ENCODE measurements at places on chromosomes 7 and 10.
A peak's percentile ranks its signal among the peaks of the same experiment; 100 is the strongest.

DNA sequence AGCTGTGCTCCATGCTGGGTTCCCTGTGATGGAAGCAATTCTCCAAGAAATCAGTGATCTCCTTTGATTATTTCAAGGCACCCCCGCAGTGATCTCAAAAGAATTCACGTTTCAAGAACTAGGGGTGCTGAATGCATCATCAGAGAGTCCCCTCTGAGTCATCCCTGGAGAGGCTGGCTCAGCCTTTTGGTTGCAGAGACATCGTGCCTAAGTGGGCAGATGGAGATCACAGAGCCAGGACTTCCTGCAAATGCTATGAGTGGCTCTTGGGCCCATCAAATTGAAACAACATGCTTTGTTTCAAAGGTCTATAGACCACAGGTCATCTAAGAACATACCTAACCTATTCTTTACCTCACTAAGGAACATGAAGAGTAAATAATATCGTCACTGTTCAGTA lies 41.5 kb upstream of the PLEKHA1 start:
- no peak for DNase-seq

GRCh38 chr7:107501593-107501992 lies 31.7 kb downstream of the GPR22 start:
- DNase-seq: peak; percentile 18

- DNase-seq: no peak
These were observed 4.6 kb upstream of the TBC1D12 start for GRCh38 chr10:94397549-94398370.

DNA sequence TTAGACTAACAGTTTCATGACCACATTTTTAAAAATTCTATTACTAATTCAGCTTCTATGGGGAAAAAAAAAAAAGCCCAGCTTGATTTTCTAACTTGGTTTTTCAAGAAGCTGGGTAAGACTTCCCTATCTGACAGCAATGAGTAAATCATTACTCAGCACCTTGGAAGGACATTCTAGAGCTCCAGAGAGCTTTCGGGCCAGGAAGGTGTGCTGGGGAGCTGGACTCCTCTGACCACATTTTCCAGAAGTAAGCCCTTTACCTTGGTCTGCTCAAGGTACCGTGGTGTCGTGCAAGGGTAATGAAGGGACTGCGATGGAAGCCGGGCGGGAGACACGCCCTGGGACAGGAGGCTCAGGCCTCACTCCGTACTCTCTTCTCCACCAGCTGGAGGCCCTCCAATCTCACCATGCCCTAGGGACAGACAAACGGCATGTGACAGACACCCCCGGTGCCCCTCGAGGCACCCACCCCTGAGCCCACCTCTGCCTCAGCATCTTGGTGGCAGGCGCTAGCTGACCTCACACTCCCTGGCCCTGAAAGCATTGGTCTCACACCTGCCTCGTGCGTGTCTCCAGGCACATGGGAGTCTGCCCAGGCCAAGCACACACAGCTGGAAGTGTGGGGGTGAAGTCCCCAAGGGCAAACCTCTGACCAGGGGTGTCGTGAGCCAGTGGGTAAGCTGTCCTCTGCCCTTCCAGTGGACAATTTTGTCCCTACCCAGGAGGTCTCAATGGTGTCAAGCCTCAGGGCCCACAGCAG lies 152.1 kb downstream of the OAT start:
- no peak for DNase-seq

- no peak for DNase-seq
These were observed 2.4 kb upstream of the EVX1 start for GRCh38 chr7:27240015-27240731.

- no peak for DNase-seq
These were observed 43.0 kb downstream of the ELMO1 start for GRCh38 chr7:37405603-37406122.

GRCh38 chr7:101031082-101031481 lies 11.2 kb downstream of the MUC17 start:
- DNase-seq: no peak

- no peak for DNase-seq
These were observed 21.1 kb upstream of the AUTS2 start for GRCh38 chr7:69577221-69577620.

DNA sequence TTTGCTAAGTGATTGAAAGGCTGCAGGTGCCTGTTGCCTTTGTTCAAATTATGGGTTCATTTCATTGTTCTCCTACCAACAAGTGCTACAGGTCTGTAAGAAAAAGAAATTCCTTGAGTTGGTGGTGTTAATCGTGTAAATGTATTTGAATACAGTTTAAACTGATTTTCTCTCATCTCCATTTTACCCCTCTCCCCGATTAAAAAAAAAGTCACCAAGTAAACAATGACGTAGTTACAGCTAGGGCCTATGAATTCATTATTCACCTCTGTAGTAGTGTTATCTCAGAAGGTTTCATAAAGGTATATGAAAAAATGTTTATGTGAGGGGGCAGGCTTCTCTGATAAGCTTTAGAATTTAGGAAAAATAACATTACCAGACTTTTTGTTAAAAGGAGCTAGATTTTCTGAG lies 1.1 kb downstream of the REEP3 start:
- no peak for DNase-seq

DNA sequence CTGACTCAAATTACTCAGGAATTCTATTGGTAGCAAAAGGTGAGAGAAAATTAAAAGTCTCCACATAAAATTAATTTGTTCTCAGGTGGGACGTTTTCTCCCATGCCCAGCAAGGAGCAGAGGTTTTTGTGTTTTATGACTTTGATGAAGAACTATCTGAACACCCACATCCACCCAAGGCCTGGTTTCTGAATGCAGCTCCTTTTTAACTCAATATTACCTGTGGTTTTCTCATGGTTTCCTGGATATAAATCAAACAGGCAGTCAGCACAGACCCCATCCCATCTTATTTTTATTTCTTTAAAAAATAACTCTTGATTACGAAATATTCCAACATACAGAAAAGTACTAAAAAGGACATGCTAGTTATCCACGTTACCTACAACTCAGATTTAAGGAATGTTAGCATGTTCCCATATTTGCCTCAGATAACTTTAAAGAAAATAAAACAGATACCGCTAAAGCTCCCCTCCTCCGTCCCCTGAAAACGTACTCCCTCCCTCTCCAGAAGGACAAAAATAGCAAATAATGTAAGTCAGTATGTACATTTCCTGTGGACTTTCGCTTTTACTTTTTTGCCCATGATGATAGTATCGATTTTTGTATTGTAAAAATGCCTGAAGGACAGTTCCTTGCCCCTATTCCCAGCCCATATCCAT lies 43.4 kb downstream of the GLI3 start:
- DNase-seq: no peak

- DNase-seq: no peak
These were observed 59.4 kb downstream of the CDK14 start for GRCh38 chr7:90655566-90655965.

- DNase-seq: no peak
These were observed 102.8 kb downstream of the POLL start for GRCh38 chr10:101485207-101485606.

DNA sequence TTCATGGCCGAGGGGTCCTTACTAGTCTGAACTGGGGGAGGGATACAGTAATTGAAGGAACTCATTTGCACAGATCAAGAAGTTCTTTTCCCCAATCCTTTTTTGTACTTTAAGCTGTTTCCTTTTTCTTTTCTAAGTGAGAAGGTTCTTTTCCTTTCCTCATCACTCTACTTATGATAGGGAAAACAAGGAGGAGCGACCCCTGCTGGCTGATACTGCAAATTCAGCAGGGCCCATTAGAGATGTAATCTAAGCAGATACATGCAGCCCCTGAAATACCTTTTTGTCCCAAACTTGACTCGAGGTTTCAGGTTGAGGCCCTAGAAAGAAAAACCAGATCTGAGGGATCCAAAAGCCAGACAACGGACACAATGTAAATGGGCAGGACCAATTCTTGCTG lies 305.5 kb downstream of the DNAJB9 start:
- no peak for DNase-seq

DNA sequence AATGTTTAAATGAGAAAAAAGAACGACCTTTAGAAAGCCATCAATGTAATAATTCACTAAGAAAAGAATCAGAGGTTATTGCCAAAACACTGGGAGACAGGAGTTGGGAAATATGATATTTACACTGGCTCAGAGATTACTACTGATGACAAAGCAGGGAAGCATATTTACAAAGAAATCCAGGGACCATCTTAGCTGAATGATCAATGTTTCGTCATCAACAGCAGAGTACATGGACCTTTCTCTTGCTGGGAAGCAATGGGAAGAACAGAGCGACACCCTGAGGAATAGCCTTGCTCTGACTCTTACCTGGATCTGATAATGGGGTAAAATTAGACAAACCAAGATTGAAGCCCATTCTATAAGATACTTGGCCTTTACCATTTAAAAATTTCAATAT lies 1293.5 kb downstream of the XPNPEP1 start:
- DNase-seq: no peak

DNA sequence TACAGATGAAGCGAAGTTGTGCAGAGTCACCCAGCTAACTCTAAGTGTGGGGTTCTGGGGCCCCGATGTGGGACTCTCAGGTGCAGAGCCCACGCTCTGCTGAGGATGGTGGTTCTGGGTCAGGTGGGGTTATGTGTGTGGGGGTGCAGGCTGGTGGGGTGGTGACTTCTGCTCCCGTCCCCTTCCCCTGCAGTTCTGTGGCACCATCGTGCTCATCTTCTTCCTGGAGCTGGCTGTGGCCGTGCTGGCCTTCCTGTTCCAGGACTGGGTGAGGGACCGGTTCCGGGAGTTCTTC lies 28.6 kb upstream of the SH2D4B start:
- no peak for DNase-seq

DNA sequence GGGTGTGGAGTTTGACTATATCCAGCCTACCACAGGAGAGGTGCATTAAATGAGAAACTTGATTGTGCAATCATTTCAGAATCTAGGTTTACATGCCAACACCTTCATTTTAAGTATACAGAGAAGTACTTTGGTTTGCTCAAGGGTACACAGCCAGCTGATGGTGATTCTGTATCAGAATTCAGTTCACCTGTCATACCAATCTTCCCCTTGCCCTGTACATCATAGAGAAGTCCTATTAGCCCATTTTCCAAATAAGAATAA lies 35.0 kb upstream of the PPP1R17 start:
- no peak for DNase-seq

GRCh38 chr10:75639736-75640135 lies 208.3 kb downstream of the LRMDA start:
- DNase-seq: no peak

DNA sequence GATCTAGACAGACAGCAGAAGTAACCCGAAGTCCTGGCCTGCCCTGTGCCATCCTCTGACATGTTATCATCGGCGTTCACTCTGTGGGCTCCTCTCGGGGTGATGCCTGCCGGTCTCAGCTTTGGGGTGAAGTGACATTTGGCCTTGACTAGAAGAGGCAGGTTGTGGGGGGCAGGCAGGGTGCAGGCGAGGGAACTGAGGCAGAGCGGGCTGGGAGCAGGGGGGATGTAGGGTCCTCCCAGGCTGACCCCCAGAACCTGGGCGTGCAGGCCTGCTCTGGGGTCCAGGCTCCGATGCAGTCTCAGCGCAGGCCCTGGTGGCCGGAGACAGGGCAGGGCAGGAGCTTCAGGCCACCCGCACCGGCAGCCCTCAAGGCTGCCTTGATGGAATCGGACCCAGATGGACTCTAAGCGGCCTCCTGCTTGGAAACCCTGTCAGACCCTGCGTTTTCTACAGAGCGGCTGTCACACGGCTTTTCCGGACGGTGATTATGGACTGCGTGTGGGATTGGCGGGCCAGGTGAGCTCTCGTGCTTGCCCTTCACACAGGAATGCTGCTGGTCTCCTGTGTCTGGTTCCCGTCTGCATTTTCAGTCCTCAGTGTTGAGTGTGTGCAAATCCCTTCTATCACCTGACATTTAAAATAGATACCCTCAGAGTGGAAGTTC lies 842 bp upstream of the JAKMIP3 start:
- DNase-seq: no peak

DNA sequence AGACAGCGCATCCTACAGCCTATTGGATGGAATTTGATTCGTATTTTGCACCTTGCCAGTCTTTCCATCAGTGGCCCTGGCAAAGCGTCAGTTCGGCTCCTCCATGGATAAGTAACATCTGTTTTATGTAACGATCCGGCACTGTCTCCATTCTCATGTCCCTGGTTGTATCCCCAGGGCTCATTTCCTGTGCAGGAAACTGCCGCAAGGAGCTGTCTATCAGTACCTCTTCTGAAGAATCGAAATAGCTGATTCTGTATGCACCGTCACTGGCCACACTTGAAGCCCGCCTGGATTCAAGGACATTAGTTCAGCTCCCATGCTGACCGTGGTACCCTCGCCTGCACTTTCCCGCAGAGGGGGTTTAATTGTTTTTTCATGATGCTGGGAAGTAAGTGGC lies 53.1 kb upstream of the NPS start:
- no peak for DNase-seq

- no peak for DNase-seq
These were observed 179.9 kb downstream of the MGMT start for GRCh38 chr10:129646973-129647372.

GRCh38 chr7:33448035-33448434 lies 318.7 kb downstream of the BBS9 start:
- peak; percentile 36 for DNase-seq

DNA sequence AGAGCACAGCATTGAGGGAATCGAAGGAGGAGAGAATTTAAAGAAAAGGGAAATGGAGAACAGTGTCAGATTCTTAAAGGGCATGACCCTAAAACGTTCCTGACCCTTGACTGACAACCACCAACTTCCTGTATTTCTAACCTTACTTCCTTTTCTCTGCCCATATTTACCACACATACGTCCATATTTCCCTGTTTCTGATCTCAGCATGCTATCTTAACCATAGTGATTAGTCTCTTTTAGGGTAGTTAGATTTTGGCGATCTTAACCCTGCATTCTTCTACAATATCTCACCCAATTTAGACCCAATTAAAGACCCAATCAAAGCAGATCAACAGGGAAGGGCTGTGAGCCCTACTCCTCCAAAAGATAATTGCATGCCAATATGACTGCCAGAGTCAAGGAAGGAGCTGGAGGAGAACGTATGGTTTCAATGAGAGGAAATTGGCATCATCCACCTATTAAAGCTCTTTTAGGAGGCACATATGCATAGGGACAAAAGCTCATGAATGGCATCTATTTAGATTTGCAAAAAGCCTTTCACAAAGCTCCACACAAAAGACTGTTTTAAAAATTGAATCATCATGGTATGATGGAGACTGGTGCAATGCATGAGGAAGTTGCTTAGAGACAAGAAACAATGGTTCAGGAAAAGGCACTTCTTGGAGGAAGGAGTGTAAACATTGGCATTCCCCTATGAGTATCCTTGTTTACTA lies 49.0 kb upstream of the ARHGAP12 start:
- DNase-seq: no peak

DNA sequence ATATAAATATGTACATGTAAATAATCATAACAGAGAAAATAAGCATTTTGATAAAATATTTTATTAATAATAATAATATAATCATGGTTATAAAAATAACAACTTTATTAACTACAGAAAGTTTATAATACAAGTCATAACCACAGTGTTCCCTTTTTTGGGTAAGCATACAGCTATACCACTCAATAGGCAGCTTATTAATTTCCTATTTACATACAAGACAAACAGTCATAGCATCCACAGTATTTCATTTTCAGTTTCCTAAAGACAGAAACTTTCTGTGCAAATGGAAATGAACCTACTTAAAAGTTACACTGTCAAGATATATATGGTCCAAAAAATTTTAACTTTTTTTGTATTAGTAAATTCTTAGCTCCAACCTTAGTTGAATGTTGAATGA lies 70.9 kb downstream of the HGF start:
- DNase-seq: no peak
